ENCODE measurements at places on chromosomes 4 and X.
A peak's percentile ranks its signal among the peaks of the same experiment; 100 is the strongest.

DNA sequence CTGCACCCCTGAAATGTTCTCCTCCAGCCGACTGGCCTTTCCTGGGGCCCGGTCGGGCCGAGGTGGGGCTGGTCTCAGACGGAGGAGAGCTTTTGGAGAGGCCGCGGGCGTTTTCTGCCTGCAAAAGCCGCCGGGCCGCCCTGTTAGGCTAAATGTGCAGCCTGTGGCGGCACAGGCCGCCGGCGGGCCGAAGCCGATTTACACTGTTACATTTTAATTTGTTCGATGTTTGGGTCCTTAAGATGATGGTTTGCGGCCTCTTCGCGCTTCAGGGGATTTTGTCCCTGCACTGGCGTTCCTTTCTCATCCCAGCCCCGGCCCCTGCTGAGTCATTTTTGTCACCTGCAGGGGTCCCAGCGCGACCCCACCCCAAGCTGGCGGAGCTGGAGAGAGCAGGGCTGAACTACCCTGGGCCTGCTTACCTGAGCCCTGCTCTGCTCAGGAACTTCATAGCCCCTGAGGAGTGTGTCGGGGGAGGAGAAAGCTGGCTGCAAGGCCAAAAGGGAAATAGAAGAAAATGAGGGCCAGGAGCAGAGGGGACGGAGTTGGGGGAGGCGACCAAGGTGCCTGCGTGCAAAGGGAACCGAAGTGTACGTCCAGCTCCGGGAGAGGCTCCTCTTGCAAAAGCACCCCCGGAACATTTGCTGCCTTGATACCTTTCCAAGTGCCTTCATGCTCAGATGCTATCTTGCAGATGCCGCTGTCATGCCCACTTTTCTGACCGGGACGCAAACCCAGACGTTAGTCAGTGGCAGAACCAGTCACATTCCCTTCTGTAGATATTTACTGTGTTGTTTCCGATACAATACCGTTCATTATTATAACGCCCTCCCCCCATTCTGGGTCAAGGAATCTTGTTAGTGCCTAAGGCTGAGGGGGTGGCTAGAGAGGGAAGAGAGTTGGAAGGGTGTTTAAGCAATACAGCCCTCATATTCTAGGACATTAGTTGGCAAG is 977 bp upstream of the RBBP7 start:
- DNase-seq = peak; percentile 77

DNA sequence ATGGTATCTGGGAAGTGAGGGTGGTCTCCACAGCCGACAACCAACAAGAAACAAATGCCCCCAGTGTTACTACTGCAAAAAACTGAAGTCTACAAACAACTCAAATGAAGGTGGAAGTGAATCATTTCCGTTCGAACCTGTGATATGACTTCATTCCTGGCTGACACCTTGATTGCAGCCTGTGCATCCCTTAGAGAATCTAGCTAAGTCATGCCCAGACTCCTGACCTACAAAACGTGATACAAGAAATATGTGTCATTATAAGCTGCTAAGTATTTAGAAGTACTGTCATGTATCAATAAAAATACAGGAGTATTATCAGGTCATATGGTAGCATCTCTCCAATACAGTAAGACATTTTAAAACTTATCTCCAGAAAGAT is 959.7 kb upstream of the LCORL start:
- DNase-seq = no peak

GRCh38 chrX:29477878-29478277 is 737.5 kb upstream of the MAGEB2 start:
- DNase-seq = no peak

DNA sequence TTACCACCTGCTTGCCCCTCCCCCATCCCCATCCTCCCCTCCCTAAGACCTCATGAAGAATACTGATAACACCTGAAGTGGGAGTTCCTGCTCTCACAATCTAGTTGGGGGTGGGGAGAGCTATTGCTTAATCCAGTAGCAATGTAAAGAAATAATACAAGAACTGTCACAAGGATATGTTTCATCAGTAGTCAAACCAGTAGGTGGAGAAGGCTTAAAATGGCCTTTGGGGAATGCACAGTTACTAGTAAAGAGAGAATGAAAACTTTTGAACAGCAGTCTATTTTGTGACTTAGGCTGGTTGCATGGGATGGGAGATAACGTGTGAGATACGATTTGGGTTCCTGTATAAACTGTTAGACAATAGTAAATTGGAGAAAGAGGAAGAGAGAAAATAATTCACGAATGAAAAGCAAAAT is 6.0 kb downstream of the GALNT7 start:
- peak; percentile 34 for DNase-seq

GRCh38 chr4:95508421-95508820 is 40.4 kb downstream of the UNC5C start:
- no peak for DNase-seq

DNA sequence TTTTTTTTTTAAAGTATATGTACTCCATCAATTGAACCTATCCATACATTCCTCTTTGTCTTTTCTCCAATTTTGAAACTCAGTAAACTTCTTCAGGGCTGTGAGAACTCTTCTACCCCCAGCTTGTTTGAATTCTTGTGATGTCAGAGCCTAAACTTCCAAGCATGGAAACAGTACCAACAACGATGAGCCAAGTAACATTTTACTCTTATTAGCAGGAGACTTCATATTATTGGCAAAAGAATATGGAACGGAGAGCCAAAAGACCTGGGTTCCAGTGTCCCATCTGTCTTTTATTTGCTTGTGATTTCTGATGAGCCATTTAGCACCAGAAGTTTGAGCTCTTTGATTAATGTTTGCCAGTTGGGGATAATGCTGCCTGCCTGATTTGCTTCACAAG is 5.3 kb downstream of the DIAPH2 start:
- no peak for DNase-seq

- no peak for DNase-seq
These were observed 1.8 kb downstream of the TENM3 start for GRCh38 chr4:182245041-182245440.

- DNase-seq = peak; percentile 71
These were observed 52.5 kb upstream of the ANTXR2 start for GRCh38 chr4:80125252-80126177.

GRCh38 chr4:24677909-24678308 is 93.6 kb upstream of the DHX15 start:
- no peak for DNase-seq

GRCh38 chrX:37060999-37061398 is 52.8 kb downstream of the FAM47C start:
- peak; percentile 71 for DNase-seq

DNA sequence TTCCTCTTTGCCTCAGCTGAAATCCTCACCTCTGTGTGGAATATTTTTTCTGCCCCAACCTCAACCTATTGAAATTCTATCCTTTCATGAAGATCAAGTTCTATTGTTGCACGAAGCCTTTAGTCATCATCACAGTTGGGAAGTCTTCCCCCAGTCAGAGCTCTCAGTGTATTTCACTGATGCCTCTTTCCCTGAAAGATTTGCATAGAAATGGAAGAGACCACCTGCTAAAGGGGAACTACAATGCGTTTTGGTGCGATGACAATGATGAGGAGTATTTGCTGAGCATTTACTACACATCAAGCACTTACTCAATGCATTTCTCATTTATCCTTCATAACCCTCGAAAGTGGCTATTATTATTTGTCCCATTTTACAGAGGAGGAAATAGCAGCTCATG is 151.2 kb upstream of the KLF3 start:
- no peak for DNase-seq

DNA sequence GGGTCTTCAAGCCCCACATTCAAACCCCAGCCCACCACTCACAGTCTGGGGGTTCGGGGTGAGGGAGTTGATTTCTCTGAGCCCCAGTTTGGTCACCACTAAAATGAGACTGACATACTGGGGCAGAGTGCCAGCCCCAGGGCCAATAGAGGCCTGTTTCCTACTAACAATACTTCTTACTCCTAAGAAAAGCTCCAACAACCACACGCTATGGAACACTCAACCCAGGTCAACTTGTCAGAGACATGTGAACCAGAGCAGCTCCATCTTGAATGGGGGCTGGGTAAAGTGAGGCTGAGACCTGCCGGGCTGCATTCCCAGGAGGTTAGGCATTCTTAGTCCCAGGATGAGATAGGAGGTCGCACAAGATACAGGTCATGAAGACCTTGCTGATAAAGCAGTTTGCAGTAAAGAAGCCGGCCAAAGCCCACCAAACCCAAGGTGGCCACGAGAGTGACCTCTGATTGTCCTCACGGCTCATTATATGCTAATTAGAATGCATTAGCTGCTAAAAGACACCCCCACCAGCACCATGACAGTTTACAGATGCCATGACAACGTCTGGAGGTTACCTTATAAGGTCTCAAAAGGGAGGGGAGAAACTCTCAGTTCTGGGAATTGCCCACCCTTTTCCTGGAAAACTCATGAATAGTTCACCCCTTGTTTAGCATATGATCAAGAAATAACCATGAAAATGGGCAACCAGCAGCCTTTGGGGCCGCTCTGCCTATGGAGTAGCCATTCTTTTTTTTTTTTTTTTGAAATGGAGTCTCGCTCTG is 26.6 kb upstream of the HTRA3 start:
- DNase-seq = no peak

- DNase-seq = no peak
These were observed 73.5 kb downstream of the CLCN5 start for GRCh38 chrX:49995795-49996455.

GRCh38 chr4:55051532-55051931 is 73.9 kb downstream of the KDR start:
- no peak for DNase-seq

Measured in KBM-7 (cell line).